GM03348 (cell line): ENCODE measurements at places on chromosomes 1 and 21.
A peak's percentile ranks its signal among the peaks of the same experiment; 100 is the strongest.

DNA sequence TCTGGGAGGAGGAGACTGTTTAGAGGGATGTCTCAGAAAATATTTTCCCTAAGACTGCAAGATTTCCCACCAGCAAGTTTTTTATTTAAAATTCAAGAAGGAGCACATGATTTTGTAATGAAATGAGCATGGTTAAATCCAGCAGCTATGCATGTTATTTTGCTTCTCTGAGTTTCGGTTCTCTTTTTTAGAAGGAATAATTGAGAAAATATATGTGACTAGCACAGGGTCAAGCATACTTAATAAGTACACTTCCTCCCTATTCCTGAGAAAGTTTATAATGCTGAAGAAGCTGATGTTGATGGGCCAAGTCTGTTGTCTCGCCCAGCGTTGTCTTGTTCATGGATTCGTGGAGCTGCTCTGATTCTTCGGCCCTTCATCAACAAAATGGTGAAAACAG lies 51.2 kb downstream of the EXO1 start:
- no peak for DNase-seq

DNA sequence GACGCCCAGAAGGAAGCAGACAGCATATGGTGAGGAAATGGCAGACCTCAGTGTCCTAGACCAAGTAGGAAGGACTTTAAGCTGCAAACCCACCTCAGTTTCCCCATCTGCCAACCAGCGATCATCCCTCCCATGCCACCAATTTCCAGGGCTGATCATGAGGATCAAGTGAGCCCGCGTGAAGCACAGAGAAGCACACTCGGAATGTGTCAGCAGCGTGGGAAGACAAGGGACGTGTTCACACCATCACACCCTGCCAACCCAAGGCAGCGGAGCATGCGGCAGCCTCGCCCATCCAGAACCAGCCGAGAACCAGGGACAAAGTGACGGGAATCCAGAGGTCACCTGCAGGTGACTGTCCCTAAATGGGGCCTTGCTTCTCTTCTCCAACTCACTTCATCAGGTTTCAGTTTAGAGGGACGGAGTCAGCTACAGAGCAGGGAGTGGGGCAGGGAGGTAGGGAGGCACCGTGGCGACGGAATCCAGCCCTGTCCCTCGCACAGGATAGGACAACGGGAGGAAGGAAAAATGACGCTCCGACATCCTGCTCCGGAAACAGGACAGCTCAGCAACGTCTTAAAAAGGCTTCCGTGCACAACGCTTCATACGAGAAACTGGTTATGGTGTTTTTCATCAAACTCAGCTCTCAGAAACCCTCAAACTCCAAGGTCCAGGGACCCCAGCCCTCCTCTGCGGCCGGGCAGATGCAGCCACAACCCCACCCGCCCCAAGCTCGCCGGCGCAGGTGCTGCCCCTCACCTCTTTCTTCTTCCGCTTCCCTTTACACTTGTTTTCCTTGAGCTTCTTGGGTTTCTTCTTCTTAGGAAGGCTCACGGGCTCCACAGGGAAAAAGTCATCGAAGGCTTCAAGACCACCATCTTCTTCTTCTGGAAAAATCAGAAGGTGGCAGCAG lies 12.5 kb downstream of the CHD5 start:
- DNase-seq: no peak

- DNase-seq: no peak
These were observed 45.1 kb downstream of the FASLG start for GRCh38 chr1:172704001-172704400.

- DNase-seq: peak; percentile 72
These were observed 4.9 kb upstream of the SLC44A5 start for GRCh38 chr1:75615613-75616435.

DNA sequence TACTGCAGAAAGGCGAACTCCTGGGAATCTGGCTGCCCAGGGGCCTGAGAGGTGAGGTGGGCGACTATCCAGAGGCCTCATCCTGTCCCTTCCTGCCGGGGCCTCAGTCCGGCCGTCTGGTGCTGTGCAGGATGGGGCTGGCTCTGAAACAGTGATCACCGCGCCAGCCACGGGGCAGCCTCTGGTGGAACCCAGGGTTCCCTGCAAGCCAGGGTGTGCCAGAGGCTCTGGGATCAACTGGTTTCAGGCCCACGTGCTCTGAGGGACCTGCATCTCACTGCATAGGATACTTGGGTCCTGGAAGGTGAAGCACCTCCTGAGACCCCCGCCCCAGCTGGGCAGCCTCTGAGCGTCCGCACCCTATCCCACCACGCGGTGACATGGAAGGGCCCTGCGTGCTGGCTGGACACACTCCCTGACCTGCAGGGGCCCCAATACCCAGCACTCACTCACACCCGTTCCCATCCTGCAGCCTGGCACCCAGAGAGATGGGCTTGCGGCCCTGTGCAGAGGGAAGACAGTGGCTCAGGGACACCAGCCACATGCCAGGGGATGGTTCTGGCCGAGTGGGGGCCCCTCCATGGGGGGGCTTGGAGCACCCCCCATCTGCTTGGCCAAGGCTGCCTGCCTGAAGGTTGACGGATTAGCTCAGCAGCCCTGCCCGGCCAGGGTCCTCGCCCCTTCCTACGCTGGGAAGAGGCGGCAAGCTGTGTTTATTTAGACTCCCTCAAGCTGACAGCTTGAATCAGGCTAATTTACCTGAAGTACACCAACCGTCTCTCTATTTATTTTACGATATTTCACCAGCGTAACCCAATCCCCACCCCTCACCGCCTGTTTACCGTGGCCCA lies 64.3 kb upstream of the TTC34 start:
- DNase-seq: no peak

GRCh38 chr1:229157480-229157879 lies 113.4 kb upstream of the RAB4A start:
- DNase-seq: no peak

DNA sequence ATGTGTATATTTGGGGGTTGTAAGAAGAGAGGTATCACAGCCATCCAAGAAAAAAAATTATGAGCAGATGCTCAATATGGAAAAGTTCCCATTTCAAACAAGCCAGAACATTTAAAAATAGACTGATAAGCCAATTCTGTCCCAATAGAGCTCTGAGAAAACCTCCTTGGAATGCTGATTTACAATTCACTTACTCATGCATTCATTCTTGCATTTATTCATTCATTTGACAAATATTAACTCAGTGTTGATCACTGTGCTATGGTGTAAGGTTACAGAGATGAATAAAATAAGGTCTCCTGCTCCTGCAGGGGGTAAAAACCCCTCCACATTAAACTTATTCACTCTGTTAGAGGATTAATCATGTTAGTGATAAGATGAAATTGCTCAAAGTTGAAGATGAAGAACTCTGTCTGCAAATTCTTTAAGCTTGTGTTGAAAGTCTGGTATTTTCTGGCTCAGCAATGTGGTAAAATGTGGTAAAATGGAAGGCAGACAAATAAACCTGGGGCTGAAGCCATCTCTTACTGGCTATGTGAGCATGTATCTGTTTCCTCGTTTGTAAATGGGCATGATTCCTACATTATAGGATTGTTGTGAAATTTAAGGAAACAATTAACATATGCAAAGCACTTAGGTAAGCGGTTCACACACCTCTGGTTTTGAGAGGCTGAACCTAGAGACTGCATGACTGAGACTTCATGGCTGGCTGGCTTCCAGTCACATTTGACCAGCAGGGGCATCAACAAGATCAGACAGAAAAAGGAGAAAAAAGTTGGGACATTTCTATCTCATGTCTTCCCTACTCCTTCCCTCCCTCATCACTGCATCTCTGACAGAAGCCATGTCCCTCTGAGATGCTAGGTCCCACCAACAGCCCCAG lies 45.0 kb upstream of the DAB1 start:
- peak; percentile 55 for DNase-seq

- no peak for DNase-seq
These were observed 11.6 kb downstream of the RNF223 start for GRCh38 chr1:1062348-1063163.

GRCh38 chr1:197333041-197333440 lies 65.0 kb downstream of the CRB1 start:
- no peak for DNase-seq

DNA sequence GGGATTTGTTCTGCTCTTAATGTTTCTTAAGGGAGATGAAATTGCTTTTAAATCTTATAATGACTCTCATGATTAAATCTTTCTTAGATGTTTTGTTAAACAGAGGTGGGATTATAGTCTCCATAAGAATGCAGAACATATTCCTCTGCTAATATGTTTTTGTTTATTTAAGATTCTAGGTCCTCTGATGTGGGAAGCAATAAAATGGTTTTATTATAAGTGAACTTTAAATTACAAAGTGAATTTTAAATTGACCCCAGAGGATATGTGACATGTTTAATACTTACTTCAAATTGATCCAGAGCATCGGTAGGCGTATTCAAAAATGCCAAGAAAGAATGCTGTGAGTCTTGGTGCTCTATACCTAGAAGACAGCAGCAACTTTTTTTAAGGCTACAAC lies 129.4 kb downstream of the COQ8A start:
- no peak for DNase-seq

- no peak for DNase-seq
These were observed 39.5 kb downstream of the LRRC71 start for GRCh38 chr1:156959925-156960324.

GRCh38 chr1:81950591-81951244 lies 150.0 kb downstream of the ADGRL2 start:
- no peak for DNase-seq
